KG1 (cell line): ENCODE measurements at places on chromosomes 5 and 9.

- no peak for DNase-seq
Observed at GRCh38 chr9:38211002-38211401, 142.0 kb upstream of the SHB start.

DNA sequence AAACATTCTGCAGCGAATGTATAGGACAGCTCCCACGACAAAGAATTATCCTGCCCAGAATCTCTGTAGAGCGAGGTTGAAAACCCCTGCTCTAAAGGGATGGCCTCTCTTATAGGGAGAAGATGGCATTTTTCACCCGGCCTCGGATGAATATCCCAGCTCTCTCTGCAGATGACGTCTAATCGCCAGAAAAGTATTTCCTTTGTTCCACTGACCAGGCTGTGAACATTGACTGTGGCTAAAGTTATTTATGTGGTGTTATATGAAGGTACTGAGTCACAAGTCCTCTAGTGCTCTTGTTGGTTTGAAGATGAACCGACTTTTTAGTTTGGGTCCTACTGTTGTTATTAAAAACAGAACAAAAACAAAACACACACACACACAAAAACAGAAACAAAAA lies 17.4 kb upstream of the RARS1 start:
- no peak for DNase-seq

DNA sequence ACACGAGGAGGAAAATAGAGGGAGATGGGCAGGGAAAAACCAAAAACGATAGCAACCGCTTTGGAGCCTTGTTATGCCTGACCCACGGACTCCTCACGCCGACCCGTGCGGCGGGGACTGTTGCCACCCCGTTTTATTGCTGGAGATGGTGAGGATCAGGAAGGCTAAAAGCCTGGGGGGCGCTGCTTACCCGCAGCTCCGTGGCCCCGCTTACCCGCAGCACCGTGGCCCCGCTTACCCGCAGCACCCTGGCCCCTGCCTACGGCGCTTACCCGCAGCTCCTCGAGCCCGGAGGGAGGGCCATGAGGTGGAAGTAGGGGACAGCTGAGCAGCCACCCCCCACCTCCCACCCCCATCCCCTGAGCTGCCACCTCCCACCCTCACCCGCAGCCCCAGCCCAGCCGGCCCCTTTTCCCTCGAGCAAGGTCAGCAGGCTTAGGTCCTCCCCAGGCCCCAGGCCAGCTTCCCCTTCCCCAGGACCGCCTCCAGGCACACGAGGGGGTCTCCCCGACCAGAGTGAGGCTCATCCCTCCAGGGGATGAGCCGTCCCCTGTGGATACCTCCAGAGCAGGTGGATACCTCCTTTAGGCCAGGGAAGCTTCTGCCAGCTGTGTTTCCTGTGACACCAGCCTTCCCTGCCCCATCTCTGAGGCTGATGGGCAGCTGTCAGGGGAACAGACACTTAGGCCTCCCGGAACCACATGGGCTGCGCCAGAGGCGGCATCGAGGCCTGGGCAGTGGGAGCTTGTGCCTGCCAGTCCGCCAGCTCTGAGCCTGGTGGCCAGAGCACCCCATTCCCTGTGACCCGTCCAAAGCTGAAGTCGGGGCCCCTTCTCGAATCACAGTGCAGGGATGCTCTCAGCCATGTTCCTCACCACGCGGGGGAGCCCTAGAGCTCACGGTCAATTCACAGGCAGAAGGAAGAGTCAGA lies 92.3 kb downstream of the LMX1B start:
- DNase-seq, result peak; percentile 32

- no peak for DNase-seq
Observed at GRCh38 chr5:90590-91547, 1.1 kb upstream of the PLEKHG4B start.

DNA sequence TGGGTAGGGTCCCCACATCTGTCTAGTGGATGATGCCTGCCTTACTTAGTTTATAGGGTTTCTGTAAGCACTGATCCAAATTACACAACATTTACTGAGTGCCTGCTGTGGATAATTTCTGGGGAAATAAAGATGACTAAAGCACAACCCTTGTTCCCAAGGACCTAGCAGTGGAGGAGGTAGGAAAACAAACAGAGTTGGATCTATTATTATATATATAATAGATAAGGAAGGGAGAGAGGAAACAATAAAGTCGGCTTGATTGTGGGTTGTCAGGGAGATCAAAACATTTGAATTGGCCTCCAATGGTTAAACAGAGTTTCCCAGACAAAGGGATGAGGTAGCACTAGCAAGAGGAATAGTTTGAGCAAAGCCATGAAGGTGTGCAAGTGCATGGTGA lies 14.0 kb downstream of the IL33 start:
- DNase-seq, result no peak

DNA sequence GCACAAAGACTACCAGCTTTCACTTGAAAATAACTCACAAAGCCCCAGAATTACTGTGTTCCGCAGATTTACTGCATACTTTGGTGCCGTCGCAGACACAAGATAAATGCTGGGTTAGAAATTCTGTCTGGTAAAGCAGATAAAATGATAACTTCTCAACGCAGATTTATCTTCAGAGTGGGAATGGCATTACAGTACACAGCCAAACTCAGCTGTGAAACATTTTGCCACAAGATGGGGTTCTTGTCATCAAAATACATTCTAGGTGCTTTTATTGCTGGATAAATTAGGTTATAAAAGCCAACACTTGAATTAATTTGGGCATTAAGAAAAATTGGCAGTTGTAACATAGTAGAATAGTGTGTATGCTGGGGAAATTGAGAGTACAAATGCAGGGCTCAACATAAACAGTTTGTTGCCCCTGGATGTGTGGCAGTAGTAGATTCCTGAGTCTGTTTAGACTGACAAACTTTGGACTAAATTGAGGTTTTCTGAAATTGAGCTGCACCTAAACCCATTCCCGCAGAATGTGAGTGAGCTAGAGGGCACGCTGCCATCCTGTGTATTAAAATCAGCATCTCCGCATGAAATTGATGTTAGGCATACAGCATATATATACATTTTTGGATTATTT lies 61.1 kb downstream of the LMNB1 start:
- DNase-seq, result no peak

DNA sequence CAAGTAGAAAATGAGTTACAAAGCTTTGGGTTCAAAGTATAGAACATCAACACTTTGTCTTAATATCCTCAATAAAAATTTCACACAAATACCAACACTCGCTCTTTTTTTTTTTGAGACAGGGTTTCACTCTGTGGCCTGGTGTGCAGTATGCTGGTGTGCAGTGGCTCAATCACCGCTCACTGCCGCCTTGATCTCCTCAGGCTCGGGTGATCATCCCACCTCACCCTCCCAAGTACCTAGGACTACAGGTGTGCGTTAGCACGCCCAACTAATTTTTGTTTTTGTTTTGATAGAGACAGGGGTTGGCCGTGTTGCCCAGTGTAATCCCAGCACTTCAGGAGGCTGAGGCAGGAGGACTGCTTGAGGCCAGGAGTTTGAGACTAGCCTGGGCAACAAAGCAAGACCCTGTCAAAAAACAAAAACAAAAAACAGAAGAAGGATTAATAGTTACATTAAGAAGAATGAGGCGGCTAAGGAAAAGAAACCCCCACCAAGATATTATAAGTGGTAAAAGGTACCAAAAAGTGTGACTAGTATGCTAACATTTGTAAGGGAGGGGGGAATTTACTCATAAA lies 20.3 kb downstream of the FNBP1 start:
- no peak for DNase-seq

- no peak for DNase-seq
Observed at GRCh38 chr5:175573493-175574269, 84.2 kb upstream of the HRH2 start.

DNA sequence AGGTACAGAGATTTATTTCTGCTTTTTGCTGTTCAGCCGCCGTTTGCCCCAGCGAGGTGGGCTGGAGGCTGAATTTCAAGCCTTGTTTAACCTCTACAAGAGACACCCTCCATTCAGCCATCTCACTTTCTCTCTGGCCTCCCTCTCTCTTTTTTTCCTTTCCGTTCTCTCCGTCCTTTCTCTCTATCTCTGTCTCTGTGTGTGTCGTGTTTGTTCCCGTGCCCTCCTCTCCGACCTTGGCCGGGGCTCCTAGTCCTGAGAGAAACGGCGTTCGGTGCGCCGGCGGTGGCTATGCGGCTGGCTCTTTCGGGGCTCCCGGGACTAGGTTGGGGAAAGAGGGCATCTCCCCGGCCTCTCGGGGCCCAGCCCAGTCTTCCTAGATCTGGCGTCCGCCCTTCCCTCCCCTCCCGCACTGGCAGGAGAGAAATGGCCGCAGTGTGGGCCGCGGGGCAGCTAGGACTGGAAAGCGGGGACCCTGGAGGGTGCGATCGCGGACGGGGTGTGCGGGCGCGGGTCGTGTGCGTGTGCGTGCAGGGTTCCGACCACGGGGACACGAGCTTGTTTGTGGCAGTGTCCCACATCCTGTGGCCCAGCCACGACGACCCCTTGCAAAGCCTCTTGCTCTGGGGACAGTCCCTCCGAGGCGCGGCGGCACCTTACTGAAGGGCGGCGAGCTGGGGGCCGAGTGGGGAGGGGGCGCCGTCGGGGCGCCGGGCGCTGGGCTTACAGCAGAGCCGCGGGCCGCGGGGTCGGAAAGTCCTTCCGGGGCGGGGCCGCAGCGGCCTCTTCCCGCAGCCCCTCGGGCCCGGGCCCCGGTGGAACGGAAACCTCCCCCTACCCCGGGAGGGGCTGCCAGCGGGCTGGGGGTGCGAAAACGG lies 5.7 kb downstream of the LHX2 start:
- DNase-seq, result no peak

- no peak for DNase-seq
Observed at GRCh38 chr5:100595152-100595811, 60.1 kb downstream of the FAM174A start.

DNA sequence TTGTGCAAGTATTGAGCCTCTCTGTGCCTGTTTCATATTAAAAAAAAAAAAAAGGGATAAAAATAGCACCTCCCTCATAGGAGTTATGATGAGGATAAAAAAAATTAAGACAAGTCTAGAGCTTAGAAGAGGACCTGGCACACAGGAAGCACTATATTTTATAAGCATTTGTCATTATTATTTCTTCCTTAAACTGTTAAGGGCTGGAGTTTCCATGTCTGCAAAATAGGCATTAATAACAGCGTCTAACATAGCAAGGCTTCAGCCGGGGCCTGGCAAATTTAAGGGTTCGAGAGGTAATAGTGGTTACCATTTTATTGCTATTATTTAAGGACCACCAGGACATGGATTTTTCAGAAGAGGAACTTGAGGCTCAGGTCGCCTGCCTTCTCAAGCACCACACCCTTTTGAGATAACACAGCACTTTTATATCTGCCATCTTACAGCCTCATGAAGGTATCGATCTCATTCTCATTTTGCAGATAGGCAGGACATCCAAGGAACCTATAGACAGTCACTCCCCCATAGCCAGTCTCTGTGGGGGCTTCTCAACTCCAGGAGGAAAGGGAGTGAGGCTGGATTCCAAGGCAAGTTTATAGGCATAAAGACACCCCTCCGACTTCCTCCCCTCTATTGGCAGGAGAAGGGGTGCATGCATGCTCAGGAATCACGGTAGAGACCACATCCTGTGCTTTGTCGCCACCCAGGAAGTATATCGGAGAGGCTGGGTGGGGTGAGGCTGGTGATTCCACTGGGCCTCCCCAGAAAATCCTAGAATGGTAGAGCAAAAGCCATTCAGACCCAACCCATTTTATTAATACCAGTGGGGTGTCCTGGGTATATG lies 2.4 kb downstream of the ANXA6 start:
- no peak for DNase-seq

GRCh38 chr9:9951556-9952160 lies 661.1 kb downstream of the PTPRD start:
- DNase-seq, result peak; percentile 61

DNA sequence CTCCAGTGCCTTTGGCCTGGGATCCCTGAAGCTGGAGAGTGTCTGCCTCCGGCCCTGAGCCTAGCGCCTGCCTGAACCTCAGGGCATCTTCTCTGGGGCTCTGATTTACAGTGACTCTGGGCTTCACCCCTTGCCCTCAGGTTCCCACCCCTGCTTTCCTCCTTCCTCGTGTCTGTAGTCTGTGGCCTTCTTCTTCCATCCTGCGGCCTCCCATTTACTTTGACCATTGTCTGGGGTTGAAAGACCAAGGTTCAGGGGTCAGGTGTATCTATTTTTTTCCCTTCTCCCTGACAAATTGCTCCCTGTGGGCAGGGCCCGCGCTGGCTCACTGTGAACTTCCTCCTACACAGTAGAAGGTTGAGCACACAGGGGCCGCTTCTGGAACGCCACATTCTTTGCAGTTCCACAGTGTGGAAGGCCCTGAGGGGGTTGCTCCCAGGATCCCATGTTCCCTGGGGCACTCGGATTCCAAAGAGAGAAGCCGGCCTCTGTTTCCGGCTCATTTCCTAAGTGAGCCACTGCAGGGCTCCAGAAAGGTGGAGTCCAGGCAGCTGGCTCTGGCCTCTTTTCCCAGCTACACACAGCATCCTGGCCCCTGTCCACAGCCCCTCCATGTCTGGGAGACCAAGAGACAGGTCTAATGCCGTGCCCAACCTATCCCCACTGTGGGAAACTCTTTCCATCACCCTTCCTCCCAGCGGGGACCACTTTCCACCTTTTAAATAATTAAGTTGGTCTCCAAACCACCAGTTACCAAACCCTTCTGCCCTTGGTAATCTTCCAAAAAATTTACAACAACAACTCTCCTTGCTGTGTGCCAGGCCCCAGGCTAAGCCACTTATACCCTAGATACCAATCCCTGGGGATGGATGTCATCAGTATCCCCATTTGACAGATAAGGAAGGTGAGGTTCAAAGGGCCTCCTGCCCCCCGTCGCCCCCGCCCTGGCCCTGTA lies 140.3 kb upstream of the IER5L start:
- DNase-seq, result no peak

DNA sequence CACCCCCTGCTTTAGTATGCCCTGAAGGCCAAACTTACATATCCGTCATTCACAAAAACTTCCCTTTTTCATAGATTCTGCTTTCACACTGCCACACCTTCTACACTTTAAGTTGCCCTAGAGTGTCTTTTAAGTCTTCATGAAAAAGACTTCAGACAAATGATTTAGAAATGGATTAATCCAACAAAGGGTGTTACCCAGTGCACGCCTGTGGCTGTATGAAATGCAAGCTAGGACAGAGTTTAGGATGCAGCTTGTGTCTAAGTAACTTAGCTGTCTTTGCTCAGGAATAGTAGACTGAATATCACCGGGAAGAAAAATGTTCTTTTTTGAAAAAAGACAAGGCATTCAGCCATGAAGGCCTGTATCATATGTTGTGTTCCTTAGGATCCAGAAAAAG lies 210.0 kb downstream of the MPDZ start:
- DNase-seq, result no peak

GRCh38 chr5:84281383-84281782 lies 103.3 kb downstream of the EDIL3 start:
- DNase-seq, result no peak

GRCh38 chr9:81473708-81474107 lies 215.6 kb downstream of the TLE1 start:
- no peak for DNase-seq

GRCh38 chr9:136931611-136932130 lies 12.9 kb downstream of the FBXW5 start:
- no peak for DNase-seq

- no peak for DNase-seq
Observed at GRCh38 chr5:124764992-124765611, 18.7 kb upstream of the ZNF608 start.

GRCh38 chr5:68012429-68012828 lies 203.1 kb upstream of the PIK3R1 start:
- no peak for DNase-seq

- DNase-seq, result no peak
Observed at GRCh38 chr5:166287866-166288265, 2003.6 kb upstream of the WWC1 start.
